ENCODE measurements at places on chromosomes 4 and X.

- peak; percentile 10 for DNase-seq
Measured at GRCh38 chr4:83240379-83240875, 44.2 kb downstream of the COQ2 start.

DNA sequence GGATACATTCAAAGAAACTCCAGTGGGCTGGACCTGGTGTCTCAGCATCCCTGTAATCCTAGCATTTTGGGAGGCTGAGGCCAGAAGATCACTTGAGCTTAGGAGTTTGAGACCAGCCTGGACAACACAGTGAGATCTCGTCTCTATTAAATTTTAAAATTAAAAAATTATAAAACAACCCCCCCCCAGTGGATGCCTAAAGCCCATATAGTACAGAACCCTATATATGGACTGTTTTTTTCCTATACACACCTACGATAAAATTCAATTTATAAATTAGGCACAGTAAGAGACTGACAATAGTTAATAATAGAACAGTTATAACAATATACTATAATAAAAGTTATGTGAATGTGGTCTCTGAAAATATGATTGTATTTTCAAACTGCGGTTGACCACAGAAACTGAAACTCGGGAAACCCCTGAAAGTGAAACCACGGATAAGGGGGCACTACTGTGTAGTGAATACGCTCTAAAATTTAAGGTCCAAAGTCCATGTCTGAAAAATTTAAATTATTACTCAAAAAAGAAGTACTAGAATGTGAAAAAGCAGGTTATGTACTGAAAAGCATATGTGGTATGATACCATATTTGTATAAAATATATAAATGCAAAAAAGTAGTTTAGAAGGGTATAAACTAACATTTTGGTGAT lies 2.0 kb downstream of the SMIM14 start:
- DNase-seq = peak; percentile 24

GRCh38 chr4:63620271-63620670 lies 789.0 kb downstream of the TECRL start:
- no peak for DNase-seq

DNA sequence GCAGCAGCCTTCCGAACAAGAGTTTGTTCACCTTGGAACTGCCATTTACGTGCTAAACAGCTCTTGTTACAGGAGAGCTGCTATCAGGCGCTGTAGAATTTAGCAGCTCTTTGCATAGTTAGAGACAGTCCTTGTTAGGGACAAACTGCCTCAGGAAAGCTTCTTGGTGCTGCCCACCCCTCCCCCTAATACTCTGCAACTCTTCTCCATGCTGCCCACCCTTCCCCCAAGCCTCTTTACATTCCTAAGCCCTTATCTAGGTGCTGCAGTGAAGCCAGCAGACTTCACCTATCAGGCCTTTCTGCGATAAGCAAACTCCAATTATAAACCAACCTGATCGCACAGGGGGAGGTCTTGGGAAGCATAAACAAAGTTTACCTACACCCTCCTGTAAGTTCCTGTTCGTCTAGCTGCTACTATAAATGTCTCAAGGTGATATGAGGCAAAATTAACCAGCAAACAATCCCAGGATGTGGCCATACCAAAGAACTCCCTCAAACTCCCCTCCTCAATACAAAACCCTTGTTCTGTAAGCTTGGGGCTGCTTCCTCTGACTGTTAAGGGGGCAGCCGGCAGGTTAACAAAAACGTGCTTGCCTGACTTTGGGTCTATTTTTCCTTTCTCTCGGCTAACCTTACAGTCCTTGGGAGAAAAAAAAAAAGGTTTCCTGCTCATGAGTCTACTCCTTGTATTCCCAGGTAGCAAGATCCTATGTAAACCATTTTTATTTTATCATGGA lies 74.0 kb upstream of the GC start:
- DNase-seq = peak; percentile 37

- no peak for DNase-seq
Measured at GRCh38 chr4:119604266-119604665, 24.3 kb downstream of the PDE5A start.

DNA sequence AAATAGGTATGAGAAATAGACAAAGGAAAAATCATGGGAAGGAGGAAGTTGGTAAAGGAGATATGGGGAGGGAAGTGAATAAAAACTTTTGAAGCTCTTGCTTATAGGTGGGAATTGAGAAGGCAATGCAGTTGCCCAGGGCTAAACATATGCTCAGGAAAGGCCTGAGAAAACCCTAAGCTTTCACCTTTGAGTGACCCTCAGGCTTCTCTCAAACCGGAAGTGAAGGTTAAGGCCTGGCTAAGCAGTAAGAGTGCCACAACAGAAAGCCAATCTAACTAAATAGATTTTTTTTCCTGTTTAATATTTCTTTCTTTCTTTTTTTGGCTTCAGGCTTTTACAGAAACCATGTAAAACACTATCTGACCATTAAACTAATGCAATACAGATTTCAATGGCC lies 69.5 kb upstream of the GABRA3 start:
- no peak for DNase-seq

DNA sequence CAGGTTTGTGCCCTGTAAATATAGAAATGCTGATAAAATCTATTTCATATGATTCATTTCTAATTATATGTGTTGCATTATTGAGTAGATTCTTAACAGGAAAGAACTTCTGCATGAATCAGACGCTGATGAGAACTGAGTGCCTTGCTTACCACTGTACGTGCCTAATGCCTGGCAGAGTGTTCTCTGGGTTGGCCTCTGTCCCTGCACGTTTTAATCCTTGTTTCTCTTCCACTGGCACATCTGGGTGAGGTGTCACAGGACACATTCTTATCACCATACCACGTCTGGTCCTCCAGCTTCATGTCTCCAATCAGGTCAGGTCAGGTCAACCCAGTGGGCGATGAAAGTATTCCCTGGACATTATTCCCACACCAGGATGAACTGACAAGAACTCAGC lies 53.6 kb downstream of the KLF3 start:
- no peak for DNase-seq

DNA sequence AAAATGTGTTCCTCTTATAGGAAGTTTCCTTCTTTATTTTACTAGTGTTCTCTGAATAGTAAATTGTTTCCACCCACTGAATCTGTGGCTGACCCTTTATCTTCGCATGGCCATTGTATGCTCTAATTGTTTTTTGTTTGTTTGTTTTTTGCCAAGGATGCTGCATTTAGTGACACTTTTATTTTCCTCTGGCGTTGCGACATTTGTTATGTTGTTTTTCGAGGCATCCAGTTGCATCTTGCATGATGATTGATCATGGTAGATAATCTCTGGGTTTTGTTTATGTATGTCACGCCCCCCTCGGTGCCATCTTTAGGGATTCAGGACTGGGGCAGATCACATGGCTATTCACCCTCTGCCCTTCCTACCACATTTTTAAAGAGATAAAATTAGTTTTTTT lies 2.2 kb downstream of the NMU start:
- DNase-seq = no peak

- DNase-seq = no peak
Measured at GRCh38 chr4:85555206-85555605, 80.3 kb downstream of the ARHGAP24 start.

DNA sequence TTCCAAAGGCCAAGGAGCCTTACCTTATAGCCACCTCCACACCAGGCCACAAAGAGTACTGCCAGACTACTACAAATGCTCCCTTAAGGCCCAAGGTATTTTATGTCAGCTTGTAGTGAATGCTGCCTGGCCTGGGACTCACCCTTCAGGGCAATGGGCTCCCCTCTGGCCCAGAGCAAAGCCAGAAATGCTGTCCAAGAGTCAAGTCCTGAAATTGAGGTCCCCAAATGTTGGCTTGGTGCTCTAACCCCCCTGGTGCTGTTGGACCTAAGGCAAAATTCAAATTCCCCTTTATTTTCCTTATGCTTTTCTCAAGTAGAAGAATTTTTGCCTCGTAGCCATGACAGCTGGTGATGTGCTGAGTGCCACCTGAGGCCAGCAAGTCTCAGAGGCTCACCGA lies 1354.3 kb upstream of the DIAPH2 start:
- DNase-seq = no peak

Measured in hematopoietic multipotent progenitor cell treated with erythropoietin and hydrocortisone succinate and interleukin-3 and kit ligand, for 8 days (in vitro differentiated cells).